ENCODE measurements at places on chromosomes 3 and 15.

DNA sequence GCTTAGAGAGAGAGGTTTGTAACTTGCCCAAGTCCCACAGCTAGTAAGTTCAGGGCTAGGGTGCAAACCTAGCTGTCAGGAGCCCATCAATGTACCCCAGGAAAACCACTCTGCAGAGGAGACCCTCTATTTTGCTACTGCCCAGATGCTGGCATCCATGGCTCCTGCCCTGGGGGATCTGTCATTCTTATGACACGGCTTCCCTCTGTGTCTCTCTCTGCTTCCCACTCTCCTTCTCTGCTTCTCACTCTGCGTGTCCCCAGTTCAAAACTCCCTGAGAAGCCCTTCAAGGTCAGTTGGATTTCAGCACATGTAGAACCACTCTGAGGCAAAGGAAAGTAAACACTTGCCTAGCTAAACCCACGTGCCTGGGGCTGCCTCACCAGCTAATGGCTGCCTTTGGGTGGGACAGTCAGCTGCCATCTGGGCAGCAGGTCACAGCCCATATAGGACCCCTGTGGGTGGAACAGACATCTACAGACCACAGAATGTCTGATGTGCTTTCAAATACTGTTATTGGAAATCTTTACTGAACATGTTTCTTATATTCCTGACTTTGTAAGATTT, 29.4 kb upstream of the SLCO2A1 start:
- DNase-seq, result no peak

DNA sequence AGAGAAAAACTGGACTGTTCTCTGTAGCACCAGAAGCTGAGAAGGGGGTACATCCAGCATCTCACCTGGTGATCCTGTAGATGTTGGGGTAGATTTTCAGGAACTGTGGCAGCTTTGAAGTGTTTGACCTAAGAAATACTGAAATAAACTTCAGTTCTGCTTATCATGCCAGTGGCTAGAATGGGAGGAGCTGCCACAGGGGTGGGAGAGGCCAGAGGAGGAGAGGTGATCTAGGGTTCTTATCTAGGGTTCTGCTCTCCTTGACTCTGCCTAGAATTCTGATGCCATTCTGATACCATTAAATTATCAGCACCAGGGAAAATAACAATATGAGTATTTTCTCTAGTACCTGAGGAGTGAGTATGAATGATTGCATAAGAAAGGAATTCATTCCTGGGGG, 10.2 kb upstream of the CPOX start:
- DNase-seq, result no peak

DNA sequence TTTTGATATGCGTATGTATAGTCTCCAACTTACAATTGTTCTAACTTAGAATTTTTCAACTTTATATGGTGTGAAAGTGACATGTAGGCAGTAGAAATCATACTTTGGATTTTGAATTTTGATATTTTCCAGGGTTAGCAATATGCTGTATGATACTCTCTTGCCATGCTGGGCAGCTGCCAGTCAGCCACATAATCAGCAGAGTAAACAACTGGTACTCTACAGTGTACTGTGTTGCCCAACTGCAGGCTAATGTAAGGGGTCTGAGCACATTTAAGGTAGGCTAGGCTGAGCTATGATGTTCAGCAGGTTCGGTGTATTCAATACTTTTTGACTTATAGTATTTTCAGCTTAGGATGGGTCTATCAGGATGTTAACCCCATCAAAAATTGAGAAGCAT, 52.0 kb upstream of the RYK start:
- no peak for DNase-seq

DNA sequence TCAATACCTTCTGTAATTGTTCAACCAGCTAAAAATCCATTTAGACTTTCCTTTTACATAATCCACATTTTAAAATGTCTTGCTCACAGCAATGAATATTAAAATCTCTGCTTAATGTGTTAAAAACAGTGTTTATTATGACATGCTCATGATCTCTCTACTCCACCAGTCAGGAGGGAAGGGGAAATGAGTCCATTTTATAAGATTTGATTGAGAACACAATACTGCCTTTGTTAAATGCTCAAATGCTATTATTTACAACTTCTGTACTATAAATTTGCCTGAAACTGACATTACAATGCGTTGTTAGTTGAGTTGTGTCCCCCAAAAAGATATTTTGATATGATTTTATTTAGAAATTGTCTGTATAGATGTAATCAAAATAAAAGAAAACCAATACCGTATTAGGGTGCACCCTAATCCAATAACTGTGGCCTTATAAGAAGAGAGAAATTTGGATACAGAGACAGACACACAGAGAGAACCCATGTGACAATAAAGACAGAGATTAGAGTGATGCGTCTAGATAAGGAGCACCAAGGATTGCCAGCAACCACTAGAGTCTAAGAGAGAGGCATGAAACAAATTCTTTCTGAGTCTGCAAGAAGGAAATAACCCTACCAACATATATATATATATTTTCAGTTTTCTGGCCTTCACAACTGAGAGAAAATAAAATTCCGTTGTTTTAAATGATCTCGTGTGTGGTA, 9.1 kb upstream of the PLSCR4 start:
- no peak for DNase-seq

GRCh38 chr3:44359146-44359751, 20.7 kb downstream of the TCAIM start:
- no peak for DNase-seq

DNA sequence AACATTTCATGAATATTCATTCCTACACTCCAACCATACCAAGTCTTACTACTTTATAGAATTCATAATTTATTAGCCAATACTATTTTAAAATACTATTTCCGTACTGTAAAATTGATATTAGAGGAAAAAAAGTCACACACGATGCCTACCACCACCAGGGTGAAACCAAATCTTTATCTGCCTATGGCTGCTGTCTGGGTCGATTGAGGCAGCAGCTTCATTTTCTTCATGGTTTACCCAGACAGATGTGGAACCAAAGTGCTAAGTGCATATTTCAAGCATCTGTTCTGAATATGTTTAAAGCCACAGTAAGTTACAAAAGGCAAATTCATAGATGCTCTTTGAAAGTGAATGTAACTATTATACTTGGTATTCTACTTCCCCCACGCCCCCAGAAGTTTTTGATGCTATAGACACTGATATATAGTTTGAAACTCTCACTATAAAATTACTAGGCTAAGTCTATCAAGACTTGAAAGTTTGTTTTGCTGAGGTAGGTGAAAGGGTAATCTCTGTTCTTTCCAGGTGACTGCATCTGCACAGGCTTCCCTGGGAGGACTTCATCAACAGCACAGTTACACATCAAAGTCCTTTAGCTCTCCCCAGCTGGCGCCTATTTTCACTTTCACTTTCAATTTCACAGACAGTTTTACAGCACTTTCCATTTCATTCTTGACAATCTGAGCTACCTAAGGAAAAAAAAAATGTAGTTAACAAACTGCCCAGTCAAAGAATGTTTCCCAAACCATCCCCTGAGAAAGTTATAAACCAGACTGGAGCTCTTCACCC, 113.9 kb downstream of the POLQ start:
- no peak for DNase-seq

DNA sequence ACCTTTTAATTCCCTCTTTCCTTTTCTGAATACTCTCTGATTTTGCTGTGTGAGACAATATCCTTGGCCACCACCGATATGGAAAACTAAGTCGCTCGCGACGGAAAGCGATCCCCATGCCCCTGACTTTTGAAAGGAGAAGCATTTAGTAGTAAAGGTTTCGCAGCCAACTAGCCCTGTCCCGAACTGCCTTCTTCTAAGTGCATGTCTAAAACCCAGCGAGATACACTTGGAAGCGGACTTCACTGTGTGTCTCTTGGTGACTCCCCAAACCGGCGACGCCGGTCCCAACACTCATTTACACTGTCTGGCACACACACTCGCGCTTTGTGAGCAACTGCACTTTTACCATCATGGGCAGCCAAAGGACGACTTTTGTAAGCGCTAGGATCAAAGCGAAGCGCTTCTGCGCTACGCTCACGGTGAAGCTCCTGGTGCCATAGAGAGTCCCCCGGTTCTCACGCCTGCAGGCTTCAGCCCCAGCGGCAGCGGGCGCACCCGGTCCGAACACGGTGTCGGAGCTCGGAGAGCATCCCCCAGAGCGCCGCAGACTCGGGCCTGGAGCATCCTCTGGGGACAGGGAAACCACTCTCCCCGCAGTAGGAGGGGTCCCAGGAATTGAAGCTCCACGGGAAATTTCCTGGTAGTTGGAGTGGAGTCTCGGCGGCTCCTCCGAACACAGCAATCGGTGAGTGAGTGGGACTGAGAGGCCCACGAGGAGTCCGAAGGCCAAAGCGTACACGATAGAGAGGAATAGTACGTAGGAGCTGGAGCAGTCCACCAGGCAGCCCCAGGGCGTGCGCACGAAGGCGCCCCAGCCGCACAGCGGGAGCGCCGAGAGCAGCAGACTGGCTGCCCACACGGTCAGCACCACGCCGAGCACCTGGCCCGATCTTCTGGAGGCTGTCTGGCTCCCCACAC, 1.4 kb downstream of the GPR149 start:
- DNase-seq, result no peak

GRCh38 chr15:29573197-29573838, 248.9 kb downstream of the TJP1 start:
- no peak for DNase-seq

GRCh38 chr15:25611603-25612002, 172.8 kb upstream of the UBE3A start:
- no peak for DNase-seq

DNA sequence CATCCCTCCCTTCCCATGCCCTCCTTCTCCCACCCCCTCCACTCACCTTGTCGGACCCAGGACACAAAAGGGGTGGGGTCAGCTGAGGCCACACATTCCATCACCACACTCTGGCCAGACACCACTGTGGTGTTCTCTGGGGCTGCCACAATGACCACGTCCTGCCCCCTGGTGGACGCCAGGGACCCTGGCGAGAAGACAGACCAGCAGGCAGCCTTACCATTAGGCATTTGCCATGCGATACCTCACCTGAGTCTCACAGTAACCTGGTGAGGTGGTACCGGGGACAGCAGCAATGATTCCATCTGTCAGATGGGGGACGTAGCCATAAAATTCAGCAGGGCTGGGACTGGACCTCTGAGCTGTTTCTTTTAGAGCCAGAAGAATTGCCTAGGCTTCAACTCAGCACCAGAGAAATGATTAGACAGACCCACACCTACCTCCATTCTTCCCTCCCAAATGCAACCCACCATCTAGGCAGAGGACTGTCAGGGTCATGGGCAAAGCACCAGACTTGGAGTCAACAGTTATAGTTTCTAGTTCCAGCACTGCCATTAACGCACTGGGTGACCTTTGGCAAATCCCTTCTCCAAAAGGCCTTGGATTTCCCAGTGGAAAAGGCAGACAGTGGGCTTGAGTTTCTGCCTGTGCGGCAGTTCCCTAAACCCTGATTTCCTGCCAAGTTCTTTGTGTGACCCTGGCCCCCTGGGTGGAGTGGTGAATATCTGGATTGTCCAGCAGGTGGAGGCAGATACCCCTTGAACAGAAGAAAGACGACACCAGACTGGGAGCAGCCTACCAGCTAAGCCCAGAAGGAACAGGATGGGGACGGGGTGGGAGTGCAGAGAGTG, 21.8 kb downstream of the IGDCC4 start:
- peak; percentile 26 for DNase-seq

DNA sequence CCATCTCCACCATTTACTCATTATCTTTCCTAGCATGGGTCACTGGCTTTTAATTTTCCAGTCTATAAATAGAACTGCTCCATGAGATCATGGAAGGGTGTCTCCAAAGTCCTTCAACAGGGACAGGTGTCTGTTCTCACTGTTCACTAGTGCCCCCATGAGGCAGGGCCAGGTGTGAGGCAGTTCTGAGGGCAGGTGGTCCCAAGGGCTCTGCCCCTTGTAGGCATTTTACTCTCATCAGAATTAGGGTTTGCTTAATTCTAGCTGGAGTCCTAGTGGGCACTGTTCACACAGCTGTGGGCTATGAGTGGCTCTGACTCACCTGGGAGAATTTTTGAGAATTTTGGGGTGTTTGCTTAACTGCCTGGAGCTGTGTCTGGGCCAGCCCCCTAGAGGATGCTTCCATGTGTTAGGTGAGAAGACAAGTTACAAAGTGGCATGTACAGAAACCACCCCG, 248.0 kb upstream of the LYSMD4 start:
- DNase-seq, result no peak

- no peak for DNase-seq
These were observed 16.0 kb upstream of the MRPS22 start for GRCh38 chr3:139327861-139328260.

GRCh38 chr15:35289024-35289617, 204.0 kb upstream of the NANOGP8 start:
- no peak for DNase-seq

Measured in T-helper 17 cell (primary cell).